ENCODE measurements at places on chromosomes 13 and 19.

DNA sequence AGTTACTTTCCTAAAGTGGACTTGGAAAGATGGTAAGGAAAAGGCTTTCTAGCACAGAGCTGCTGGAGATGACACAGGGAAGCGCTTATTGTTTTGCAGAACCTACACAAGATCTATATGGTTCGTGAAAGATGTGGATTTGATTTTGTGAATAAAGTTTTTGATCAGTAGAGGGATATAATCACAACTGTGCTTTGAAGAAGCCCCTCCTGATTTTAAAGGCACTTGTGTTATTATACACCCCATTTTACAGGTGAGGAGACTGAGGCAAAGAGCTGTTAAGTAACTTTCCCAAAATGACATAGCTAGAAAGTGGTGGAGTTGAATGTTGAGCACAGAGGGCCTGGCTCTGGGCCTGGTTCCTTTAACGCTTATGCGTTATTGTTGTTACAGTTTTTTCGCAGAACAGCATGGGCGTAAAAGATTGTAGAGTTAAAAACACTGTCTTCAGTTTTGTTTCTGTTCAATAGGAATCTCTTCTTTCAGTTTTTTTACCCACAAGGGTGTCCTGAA is 1.4 kb downstream of the TDRD3 start:
- no peak for DNase-seq

DNA sequence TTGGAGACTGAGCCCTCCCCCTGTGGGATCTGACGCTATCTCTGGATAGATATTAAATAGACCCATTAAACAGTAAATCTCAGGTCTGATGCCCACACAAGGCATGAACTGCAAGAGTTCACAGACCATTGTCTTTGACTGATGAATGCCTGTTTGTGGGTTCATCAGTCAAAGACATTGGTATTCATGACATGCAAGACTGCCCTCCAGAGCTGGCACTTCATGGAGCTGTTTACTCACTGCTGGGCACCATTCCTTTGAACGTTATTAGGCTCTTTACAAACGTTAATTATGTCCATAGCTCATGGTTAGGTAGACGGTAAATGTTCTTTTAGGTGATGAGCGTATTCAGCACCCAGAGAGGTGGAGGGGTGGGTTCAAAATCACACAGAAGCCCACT is 111.8 kb upstream of the PABPC3 start:
- DNase-seq, result no peak

GRCh38 chr13:99859178-99860177 is 112.1 kb downstream of the ZIC5 start:
- DNase-seq, result peak; percentile 87

DNA sequence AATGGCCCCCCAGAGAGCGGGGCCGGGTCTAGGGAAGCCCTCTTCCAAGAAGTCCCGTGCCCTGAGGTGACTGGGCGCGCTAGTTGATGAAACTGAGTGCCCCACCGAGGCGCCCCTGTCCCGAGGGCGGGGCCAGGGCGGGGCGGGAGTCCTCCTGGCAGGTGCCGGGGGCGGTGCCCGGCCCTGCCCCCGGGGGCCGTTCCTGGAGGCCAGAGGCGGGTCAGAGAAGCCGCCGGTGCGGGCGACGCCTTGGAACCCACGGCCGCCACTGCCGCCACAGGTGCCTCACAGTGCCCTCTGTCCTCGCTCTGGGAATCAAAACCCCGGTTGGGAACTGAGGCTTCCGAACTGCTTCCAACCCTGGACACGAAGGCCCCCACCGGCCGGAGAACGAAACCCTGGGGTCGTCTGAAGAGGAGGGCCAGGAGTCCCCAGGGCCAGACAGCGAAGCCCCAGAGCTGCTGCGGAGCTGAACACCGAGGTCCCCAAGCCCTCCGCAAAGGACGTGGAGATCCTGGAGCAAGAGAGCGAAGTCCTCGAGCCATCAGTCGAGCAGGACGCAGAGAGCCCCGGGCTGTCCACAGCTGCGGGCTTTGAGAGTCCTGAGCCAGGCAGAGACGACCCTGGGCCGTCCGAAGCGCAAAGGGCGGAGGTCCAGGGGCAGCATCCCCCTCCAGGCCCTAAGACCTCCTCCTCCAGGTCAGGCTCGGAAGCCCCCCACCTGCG is at the start of gene MISP3:
Gene MISP3 (plus strand): TSS at position 252 of the 726 bp plus-strand sequence. CDS start 524 bp downstream, outside the sequence.
- DNase-seq, result peak; percentile 71

GRCh38 chr19:6433165-6433564 is 398 bp downstream of the SLC25A41 start:
- no peak for DNase-seq

DNA sequence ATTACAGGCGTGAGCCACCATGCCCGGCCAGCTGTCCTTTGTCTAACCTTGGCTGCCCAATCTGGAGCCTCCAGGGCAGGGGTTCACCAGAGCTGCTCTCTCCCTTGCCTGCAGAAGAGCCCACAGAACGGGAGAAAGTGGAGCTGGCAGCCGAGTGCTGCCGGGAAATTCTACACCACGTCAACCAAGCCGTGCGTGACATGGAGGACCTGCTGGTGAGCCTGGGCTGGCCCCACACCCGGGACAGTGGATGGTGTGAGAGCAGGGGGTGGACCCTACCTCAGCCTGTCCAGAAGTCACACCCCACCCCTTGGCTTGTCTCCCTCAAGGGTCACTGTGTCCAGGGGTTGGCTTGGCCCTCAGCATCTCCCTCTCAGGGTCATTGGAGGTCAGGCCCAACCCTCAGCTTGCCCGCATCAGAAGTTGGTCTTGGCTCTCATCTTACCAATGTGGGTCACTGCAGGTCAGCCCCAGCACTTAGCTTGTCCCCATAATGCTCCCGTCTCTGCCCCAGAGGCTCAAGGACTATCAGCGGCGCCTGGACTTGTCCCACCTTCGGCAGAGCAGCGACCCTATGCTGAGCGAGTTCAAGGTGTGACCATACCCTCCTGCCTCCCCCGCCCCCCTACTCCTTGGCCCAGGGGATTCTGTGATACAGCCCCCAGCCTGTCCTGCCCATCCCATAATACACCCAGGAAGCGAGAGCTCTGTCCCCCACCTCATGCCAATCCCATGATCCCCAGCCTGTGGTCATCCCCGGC is 20.4 kb downstream of the ARHGEF1 start:
- no peak for DNase-seq

DNA sequence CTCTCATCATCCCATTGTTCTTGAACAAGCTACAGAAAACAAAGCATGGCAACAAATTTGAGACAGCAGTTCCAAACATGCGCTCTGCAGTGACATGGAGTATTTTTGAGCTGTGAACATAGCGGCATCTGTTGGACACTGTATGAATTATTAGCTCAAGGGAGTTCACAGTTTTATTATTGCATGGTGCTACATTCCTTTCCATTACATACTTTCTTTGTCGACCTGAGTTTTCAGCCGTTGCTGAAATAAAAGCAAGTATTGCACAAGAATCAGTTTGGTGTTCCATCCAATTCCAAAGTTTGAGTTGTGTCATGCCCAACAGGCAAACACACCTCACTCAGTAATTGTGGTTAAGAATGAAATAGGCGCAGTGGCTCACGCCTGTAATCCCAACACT is 30.1 kb upstream of the METTL21C start:
- no peak for DNase-seq

DNA sequence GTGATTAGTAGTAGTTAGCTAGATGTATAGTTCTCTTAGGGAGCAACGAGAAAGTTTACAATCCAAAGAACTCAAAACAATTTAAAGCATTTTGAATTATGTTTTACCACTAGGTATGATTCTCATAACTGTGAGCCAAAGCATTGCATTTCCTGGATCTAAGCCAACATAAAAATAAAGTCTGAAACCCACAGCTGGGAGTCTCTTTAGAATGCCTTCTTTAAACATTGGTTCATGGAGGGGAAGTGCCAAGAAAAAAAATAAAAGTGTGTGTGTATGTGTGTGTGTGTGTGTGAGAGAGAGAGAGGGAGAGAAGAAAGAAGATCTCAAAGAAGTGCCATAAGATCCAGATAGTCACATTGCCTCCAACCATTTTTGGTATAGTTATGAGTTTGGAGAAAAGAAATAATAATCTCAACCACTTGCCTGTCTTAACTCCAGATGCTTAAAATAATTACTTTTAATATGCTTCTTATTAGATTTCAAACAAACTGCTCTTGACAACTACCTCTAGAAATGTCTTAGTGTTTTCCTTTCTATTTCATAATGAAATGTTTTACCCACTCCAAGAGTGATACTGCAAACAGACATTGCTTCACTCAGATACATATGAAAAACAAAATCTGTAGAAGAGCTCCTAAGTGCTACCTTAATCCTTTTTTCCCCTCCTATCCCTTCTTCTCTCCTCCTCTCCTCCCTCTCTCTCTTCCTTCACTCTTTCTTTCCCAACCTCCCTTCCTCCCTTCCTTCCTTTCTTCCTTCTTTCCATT is 554.1 kb downstream of the KCTD12 start:
- no peak for DNase-seq

- DNase-seq, result no peak
These were observed 61.5 kb upstream of the SLC15A1 start for GRCh38 chr13:98813993-98814392.

DNA sequence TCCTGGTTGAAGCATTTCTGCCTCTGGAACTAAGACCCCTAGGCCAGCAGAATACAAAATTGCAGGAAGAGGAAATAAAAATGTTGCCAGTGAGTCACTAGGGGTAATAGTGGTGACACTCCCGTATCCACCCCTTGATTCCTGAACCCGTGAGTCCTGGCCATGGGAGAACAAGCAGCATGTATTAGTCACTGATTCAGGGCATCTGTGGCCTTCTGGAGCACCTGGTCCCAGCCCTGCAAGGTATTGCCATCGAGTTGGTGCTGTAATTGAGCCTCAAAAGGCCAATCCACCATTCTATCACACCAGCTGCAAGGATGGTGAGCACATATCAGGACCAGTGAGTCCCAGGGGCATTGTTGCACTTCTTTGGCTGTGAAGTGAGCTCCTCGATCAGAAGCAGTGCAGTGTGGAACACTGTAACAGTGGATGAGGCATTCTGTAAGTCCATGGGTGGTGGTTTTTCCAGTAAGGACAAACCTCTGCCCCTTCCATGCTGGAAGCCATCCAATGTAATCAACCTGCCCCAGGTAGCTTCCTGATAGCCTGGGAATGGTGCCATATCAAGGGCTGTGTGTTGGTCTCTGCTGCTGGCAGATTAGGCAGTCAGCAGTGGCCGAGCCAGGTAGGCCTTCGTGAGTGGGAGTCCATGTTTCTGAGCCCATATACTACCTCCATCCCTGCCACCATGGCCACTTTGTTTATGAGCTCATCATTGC is 39.6 kb downstream of the C1QTNF9 start:
- no peak for DNase-seq

DNA sequence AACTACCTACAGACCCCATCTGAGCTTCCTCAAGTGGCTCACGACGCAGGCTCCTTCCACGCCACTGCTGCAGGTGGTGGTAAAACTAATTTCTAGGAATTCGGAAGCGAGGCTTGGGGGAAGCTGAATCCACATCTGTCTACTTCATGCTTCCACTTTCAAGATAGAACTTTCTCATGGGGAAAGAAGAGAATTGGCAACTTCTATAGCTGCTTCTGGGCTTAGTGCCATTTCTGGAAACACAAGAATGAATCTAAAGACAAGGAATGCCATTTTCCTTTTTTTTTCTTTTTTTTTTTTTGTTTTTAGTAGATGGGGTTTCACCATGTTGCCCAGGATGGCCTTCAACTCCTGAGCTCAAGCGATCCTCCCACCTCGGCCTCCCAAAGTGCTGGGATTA is 2.8 kb upstream of the NLRP12 start:
- no peak for DNase-seq

- DNase-seq, result no peak
These were observed 240.9 kb upstream of the SERP2 start for GRCh38 chr13:44132710-44133109.

- DNase-seq, result no peak
These were observed 4.6 kb downstream of the PPP5C start for GRCh38 chr19:46351241-46352041.

DNA sequence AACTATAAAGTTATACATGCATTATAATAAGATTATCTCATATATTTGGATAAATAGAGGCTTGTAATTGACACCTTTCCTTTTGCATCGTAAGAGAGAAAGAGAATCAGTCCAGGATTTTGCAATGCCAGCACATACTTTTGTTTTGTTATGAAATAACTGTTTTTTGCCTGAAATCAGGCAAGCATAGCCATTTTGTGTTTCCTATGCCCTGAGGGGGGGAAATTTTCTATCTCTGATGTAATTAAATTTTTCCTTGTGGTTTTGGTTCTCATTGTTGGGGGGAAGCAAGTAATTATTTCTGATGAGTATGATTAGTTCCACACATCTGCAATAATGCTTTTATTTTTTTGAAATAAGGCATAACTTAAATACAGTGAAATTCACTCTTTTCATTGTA is 229.4 kb downstream of the NDFIP2 start:
- no peak for DNase-seq

GRCh38 chr19:41408256-41408655 is 10.6 kb downstream of the BCKDHA start:
- no peak for DNase-seq

GRCh38 chr13:66556306-66556705 is 673.8 kb downstream of the PCDH9 start:
- no peak for DNase-seq

DNA sequence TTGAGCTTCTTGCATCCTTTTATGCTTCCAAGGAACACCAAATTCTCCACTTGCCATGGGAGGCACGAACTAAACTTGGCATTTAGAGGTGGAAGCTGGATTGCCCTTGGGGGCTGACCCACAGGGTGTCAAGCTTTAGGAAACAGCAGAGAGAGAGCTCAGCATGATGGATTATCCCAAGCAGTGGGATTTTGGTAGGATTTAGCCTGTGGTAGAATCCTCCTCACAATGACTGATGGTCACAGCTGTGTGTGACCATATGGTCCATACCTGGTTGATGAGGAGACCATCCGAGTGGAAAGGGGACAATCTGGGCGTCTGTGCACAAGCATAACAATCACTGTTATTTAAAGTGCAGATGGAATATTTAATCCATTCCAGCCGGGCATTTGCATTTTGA is 40.1 kb upstream of the PSG9 start:
- no peak for DNase-seq

GRCh38 chr13:24064371-24064770 is 96.1 kb upstream of the SPATA13 start:
- no peak for DNase-seq

GRCh38 chr13:80361883-80362327 is 21.0 kb upstream of the SPRY2 start:
- no peak for DNase-seq

DNA sequence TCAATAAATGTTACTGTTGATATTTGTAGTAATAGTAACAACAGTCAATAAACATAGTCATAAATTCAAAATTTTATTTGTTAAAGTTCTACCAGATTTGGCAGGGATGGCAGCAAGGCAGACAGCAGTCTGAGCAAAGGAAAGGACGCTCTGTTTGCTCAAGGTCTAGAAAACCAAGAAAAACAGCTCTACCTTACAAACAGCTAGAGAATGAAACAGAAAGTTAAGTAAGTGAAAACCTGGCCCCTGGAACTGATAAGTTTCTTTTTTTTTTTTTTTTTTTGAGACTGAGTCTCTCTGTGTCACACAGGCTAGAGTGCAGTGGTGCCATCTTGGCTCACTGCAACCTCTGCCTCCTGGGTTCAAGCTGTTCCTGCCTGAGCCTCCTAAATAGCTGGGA is 27.9 kb downstream of the ENOX1 start:
- no peak for DNase-seq

GRCh38 chr19:49271080-49271753 is 53.8 kb downstream of the SLC6A16 start:
- DNase-seq, result no peak

Measured in stimulated activated CD8-positive, alpha-beta memory T cell treated with anti-CD3 and anti-CD28 coated beads, Interleukin-4, amount 100 ng/mL, for 48 hours (primary cell).